Stimulated activated CD4-positive, alpha-beta T cell treated with anti-CD3 and anti-CD28 coated beads, Interleukin-2, amount 100 ng/mL, for 4 hours (primary cell): ENCODE measurements at places on chromosomes 2 and 18.
A peak's percentile ranks its signal among the peaks of the same experiment; 100 is the strongest.

DNA sequence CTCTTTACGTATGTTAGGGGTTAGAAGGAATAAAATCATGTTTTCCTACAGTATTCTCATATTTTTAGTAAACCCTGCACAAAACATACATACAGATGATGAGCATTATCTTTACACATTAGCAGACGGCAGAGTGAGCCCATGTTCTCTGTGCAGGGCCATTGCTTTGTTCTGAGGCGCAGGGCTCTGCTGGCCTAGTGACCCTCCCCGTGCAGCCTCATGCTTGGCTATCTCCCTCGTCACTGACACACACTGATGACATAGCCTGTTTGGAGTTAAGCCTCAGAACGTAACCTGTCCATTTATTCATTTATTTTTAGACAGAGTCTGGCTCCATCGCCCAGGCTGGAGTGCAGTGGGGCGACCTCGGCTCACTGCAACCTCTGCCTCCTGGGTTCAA lies 115.9 kb upstream of the FOSL2 start:
- DNase-seq, result no peak

- DNase-seq, result no peak
Observed at GRCh38 chr2:80546766-80547165, 242.2 kb upstream of the LRRTM1 start.

GRCh38 chr18:48108136-48108535 lies 177.7 kb upstream of the SMAD2 start:
- DNase-seq, result no peak

GRCh38 chr2:96859099-96859649 lies 1.4 kb upstream of the ANKRD39 start:
- no peak for DNase-seq

- no peak for DNase-seq
Observed at GRCh38 chr2:168703926-168704325, 98.5 kb upstream of the NOSTRIN start.

DNA sequence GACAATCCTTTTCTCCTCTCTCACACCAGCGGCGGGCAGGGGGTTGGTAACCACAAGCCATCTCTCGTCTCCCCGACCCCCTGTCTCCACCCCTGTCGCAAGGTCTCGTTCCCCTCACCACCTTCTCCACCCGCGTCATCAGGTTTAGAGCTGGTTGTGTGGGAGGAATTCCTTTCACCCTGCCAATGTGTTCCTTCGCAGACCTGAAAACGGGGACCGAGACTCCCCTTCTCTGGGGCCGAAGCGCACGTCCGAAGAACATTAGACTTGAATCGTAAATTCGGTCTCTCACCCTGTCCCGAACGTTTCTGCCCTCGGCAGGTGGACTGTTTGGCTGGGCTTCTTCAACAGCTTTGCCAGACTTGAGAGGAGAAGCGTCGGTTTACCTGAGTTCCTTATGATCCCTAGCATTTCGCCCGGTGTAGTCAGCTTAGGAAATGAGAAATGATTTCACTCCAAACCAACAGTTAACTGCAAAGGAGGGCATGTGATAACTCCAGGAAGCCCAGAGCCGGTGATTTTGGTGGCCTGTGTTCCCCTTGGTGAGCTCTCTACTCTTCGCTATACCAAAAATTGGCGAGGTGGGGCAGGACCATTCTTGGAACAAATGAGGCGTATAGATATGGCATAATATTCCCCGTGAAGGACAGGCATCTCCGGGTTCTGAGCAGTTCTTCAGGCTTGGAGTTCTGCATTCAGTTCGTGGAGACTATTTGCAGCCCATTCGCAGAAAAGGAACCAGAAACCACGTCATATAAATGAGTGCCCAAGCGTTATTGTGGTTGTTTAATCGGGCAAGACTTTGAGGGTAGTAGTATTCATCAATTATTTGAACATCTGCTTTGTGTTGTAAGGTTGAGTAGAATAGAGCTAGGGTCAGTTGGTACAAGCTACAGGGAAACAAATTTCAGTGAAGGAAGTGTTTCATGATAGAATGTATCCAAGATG lies 694 bp downstream of the CFAP36 start:
- peak; percentile 39 for DNase-seq

GRCh38 chr2:231800493-231801091 lies 14.3 kb downstream of the COPS7B start:
- DNase-seq, result no peak

DNA sequence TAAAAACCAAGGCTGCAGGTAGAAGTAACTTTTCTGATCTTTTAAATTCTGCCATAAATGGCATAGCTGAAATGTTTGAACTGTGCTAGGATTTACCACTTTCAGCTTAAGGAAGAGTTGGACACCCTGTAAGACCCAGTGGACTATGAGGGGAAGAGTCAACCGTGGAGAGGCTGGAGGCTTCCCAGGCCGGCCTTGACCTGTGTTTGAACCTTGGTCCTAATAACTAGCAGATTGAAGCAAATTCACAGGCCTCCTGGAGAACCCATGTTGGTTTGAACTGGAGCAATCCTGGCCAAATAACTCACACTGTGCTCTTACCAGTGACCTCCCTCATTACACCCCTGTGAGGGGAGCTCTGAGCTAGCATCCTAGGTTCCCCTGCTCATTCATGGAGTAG lies 87.2 kb upstream of the ALPP start:
- no peak for DNase-seq

DNA sequence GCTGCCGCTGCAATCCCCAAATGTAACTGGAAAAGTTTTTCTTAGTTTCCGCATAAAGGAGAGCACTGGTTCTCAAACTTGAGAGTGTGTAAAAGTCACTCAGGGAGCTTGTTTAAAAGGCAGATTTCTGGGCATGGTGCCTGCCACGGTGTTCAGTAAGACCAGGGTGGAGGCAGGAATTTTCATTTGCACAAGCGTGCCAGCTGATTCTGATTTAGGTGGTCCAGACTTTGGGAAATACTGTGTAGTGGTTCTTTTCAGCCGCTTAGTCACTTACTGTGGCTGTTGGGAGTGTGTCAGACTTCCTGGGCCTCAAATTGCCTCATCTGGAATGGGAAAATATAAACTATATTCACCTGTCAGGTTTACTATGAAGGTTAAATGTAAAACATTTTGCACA lies 788 bp downstream of the ARMC9 start:
- DNase-seq, result no peak

DNA sequence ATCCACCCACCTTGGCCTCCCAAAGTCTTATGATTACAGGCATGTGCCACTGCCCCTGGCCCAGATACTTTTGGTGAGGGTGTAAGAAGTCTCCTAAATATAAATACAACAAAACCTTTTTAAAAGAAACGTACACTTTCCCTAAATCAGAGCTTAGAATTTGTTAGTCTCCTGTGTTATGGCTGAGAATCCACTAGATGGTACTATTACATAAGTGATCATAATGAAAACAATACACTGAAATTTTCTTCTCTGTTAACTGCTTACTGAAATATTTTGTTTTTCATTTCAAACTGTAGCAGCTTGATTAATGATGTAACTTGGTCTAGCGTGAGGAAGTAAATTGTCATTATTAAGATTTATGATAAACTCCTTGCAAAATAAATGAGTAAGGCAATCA lies 74.8 kb upstream of the FAM98A start:
- no peak for DNase-seq

DNA sequence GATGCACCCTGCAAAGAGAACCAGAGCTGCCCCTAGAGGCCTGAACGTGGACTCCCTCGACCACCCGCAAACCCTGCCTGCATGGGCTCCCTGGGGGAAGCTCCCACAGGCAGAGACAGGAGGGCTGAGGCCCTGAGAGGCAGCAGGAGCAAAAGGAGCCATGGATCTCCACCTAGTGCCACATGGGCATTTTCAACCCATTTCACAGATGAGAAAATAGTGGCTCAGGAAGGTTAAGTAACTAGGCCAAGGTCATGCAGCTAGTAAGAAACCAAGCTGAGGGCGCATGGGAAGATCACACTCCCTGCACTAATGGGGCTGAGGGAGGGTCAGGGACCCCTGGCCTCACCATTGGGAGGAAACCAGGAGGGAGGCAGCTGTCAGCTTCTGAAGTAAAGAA lies 271.7 kb upstream of the RAB6C start:
- no peak for DNase-seq

- no peak for DNase-seq
Observed at GRCh38 chr2:168323529-168324021, 76.2 kb upstream of the STK39 start.

- DNase-seq, result no peak
Observed at GRCh38 chr2:205607146-205607545, 75.2 kb upstream of the NRP2 start.

GRCh38 chr18:42861271-42861670 lies 254.2 kb downstream of the RIT2 start:
- no peak for DNase-seq

DNA sequence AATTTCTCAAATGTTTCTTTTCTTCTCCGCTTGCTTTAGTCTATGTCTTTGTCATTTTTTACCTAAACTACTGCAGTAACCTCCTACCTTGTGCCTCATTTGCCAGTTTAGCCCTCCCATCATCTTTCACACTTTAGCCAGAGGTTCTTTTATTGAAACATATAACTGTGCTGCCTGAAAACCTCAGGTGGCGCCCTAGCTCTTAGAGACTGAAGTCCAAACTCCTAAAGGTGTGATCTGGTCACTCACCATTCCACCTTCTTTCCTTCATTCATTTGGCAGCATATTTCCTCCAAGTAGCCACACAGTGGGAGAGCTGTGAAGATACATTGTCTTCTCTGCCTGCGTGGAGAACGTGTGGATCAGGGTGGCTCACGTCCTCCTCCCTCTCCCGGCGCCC lies 98.2 kb upstream of the MAPRE2 start:
- DNase-seq, result no peak

DNA sequence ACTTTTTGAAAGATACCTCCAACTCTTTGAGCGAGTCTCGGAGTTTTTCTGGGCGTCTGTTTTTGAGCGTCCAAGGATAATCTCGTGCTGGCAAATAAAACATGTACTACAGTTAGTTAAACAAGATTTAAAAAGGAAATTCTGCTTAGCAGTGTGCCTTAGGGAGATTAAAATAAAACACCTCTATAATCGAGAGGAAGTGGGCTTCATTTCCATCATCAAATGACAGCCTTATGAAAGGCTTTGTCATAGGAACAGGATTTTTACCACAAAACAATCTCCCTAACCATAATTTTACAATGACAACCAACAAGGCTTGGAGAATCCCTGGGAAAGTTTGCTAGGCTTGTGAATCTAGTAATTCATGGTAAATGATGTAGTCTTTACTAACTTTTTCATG lies 103.4 kb downstream of the WDPCP start:
- DNase-seq, result no peak

DNA sequence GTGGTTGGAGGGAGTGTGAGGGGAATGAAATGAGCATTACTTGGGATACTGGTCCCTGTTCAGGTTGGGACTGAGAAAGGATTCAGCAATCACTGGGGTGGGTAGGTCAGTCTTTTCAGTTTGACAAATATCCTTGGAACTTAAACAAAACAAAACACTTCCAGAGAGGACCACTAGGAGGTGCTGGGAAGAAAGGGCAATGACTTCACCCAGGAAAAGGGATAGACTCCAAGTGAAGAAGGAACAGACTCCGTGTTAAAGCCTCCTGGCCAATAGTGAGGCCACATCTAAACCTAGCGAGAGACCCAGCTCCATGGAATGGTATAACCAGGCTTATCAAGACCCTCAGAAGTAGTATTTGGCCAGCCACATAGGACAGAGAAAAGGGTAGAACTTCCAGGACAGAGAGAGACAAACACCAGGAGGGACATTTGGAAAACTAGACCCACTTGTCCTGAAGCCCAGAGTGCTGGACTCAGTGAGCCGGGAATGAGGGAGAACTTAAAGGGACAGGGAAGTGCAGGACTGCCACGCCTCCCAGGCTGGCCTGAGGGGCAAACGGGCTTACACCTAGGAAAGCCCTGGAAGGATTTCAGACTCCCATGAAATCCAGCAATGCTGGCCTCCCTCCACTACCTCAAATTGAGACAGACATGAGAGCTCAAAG lies 19.6 kb upstream of the KCNG3 start:
- no peak for DNase-seq

GRCh38 chr2:34288016-34288415 lies 688.9 kb upstream of the FAM98A start:
- no peak for DNase-seq

DNA sequence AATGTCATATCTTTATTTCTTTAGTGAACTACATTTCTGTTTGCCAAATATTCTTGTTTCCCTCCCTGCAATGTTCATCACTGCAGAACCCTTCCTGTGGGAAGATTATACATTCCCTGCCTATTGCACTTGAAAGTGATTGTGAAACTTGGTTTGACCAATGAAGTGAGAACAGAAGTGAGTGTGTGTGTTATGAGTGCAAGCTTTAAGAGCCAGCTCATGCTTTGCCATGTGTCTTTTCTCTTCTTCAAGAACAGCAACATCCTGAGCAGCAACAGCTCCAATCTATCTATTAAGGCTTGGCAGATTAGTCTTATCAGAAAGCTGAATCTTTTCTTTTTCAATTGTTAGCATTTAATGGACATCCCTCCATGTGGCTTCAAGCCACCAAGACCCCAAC lies 42.0 kb upstream of the UBE2E3 start:
- no peak for DNase-seq

- no peak for DNase-seq
Observed at GRCh38 chr2:14634489-14635390, 2.2 kb downstream of the LRATD1 start.

DNA sequence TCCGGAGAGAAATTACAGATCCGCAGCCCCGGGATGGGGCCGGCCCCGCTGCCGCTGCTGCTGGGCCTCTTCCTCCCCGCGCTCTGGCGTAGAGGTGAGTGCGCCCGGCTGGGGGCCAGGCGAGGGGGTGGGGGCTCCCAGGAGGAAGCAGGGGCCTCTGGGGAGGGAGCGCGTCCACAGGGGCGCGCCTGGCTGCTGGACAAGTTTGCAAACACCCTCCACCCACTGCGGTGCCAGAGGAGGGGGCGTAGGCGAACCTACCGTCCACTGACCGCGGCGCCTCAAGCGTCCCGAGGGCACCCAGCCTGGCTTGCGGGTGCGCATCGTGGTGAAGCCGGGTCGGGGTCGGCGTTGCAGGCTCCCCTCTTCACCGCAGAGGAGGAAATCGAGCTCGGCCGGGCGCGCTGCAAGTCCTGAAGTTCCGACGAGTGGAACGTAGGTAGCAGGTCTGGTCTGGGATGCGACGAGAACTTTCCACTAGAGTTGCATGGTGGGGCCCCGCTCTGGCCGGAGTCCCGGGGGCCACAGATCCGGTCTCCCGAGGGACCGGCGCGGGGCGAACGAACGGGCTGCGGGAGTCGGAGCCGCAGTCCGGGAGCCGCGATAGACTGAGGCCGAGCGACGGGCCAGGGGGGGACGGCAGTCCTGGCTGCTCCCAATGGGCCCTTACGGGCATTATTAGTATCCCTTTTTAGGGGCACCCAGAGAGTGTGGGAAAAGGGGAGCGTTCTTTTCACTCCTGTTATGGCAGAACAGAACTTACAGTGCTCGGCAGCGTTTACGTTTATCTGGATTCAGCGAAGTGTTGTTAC lies 502 bp downstream of the MERTK start:
- DNase-seq, result no peak

GRCh38 chr2:173881886-173882285 lies 83.3 kb downstream of the SP3 start:
- DNase-seq, result no peak

DNA sequence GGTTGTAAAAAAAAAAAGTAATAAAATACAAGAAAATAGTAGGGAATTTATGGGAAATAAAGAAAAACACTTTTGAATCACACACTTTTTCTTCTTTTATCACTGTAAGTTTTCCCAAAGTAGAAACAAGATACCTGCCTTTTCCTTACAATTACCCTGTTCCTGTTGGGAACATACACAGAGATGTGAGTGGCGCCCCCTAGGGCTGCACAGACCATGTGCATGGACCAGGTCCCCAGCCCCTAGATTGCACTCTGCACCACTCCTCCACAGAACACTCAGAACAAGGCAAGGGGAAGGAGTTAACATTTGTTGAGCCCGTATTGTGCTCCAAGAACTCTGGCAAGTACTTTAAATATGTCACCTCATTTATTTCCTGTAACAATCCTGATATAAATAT lies 118.7 kb upstream of the NRP2 start:
- no peak for DNase-seq

- DNase-seq, result no peak
Observed at GRCh38 chr2:75896779-75897366, 186.2 kb upstream of the GCFC2 start.
